ENCODE measurements at places on chromosomes 5 and 9.

DNA sequence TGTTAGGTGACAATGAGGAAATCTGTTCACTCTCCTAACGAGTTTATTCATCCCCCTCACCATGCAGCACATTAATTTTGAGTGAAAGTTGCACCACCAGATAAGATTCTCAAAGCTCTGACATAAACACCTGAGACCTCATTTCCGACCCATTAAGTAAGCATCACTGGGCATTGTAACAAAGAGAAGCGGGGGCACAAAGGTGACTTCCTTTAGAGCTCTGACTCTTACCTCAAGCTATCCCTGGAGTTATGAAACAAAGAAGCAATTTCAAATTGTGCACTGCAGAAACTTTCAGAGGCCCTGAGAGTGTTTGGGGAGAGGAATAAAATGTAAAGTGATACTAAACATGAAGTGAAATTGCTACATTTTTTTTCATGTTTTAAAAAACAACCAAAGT lies 29.5 kb downstream of the C5orf15 start:
- no peak for DNase-seq

GRCh38 chr5:140988100-140988499 lies 21.8 kb downstream of the PCDHAC2 start:
- DNase-seq, result no peak

- no peak for DNase-seq
Measured at GRCh38 chr9:125142560-125143376, 560 bp downstream of the SCAI start.

- peak; percentile 17 for DNase-seq
Measured at GRCh38 chr9:5364294-5365024, 24.8 kb upstream of the RLN1 start.

- no peak for DNase-seq
Measured at GRCh38 chr5:45847877-45848276, 151.7 kb upstream of the HCN1 start.

DNA sequence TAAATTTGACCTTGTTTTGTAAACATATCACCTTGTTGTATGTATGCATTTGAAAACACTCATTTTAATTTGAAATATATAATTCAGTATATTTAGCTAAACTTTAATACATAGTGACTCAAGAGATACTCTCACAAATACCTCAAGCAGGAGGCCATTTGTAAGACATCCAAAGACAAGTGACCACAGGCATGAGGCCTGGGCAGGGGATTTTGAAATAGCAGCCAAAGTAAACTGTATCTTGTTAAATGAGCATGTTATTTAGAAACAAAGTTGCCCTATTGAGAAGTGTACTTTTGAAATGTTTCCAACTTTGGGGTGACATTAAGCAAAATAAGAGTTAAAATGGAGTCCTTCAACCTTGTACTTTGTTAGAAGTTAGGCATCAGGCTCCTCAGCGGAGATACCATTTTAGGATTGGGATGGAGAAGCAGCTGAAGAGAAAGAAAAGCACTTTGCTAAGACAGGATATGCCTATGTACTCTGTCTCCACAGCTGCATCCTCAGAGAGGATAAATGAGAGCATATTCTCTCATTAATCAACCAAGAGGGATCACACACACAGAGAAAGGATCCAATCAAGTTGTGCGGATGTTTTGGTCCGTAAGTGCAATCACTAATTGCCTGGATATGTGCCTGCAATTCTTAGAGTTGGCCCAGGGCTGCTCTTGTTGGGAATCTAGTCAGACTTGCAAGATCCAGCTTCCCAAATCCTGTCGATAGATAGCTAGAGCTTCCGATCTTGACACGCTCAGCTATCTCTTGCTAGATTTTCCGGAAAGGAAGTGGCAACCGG lies 157.5 kb upstream of the HAPLN1 start:
- DNase-seq, result no peak

GRCh38 chr9:107219486-107220077 lies 63.5 kb upstream of the RAD23B start:
- no peak for DNase-seq

DNA sequence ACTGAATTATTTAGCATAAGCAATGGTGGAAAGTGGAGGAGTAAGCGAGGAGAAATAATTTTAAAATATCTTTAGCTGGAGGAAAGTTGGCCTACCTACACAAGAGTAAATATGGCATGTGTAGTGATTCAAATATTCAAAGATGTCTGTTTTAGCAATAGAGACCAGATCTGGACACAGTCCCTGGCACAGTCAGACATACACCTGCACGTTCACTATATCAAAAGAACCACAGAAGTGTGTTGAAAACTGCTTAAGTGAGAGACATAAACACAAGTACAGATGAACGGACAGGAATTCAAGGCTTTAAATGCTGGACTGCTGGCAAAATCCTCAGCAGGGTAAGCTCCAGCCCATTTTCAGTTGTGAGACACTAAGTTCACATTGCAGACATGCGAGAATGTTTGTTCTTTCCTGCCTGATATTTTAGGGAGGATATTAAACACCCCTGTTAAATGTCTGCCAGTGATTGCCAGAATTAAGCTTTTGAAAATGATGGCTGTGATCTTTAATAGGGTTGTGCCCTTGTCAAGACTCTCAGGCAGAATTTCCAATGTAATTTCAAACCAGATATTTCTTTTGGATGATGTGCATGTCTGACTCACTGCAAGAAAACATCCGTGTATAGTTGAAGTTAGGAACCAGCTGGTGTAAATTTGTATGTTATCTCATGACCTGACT lies 810.6 kb downstream of the TLE4 start:
- no peak for DNase-seq

DNA sequence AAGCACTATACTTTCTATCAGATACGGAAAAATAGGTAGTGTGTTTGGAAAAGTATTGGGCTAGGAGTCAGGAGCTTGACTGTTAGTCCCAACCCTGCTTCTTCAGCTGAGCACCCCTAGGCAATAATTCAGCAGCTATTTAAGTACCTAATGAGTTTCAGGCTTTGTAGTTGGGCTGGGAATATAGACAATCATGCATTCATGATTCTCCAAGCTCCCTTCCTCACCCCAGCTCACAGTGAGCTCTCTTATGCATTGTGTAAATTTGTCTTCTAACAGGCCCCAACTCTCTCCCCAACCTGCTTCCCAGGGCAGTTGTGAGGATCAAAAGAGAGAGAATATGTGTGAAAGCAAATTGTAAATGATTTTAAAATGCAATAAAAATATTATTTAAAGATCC lies 201.2 kb downstream of the MSX2 start:
- DNase-seq, result no peak

DNA sequence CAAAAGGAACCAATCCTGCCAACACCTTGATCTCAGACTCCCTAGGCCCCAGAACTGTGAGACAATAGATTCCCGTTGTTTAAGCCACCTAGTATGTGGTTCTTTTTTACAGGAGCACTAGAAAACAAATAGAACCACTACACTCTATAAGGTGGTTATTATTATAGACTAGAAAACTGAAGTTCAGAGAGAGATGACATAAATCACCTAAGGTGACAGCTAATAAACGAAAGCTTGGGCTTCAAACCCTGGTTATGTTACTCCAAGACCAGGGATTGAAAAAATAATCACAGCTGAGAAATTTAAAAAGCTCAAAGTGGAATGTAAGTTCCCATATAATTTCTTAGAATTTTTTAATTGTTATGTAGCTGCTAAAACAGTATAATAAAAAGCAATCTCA lies 716.2 kb upstream of the DMAC1 start:
- no peak for DNase-seq

GRCh38 chr9:106771608-106772007 lies 91.4 kb upstream of the ZNF462 start:
- DNase-seq, result no peak

DNA sequence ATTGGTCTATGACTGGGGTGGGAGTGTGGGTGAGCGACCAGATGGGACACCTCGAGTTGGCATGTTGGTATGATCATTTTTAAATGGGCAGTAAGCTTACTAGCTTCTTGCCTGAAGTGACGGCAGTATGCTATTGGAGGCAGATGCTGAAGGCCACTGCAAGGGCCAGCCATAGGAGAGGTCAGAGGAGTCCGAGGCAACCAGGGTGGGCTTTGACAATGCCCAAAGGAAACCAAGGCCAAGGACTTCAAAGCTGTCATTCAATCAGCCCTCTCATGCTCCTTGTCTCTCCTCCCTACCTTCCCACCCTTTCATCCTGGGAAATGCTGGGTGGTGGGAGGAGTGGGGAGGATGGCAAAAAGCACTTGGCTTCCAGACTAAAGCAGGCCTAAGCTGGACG lies 57.1 kb upstream of the GLRX start:
- no peak for DNase-seq

- no peak for DNase-seq
Measured at GRCh38 chr9:126459965-126460843, 133.6 kb downstream of the MVB12B start.

- no peak for DNase-seq
Measured at GRCh38 chr9:77474936-77475335, 173.2 kb downstream of the GNA14 start.

- no peak for DNase-seq
Measured at GRCh38 chr9:98101868-98102273, 17.2 kb downstream of the TRIM14 start.

DNA sequence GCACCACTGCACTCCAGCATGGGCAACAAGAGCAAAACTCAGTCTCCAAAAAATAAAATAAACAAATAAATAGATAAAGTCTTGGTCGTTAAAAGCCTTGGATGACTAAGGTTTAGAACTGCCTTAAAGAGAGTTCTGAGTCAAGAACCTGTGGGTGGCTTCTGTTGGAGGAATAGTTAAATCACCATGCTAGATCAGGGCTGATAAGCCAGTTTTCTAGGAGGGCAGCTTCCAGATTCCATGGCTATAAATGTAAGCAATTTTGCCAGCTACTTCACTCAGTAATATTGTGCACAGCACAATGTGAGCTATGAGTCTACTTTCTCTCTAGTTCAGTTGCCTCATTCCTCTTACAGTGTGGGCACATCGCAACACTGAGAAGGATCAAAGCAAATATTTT lies 242.1 kb upstream of the NUDT12 start:
- peak; percentile 69 for DNase-seq

DNA sequence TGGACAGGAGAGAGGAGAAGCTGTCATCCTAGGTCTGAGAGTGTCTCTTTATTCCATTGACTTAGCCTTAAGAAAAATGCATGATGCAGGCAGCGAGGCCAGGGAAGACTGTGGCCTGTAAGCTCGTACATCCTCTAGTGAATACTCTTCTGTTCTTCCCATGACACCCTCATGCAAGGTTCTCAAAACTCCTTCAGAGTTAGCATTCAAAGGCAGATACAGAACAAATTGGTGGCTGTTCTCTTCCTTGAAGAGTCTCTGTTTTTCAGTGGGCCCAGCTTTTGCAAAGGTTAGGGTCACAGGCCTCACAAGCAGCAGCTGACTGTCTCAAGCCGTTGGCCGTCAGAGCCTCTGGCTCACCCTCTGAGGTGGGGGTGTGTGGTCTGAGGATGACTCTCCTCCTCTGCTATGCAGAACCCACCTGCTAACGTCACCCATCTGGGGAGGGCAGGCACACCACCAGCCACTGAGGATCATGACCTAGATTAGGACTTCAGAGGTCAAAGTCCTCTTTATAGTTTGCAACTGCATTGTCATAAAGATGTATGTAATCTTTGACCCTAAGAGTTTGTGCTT lies 15.1 kb downstream of the ADCY2 start:
- DNase-seq, result no peak

DNA sequence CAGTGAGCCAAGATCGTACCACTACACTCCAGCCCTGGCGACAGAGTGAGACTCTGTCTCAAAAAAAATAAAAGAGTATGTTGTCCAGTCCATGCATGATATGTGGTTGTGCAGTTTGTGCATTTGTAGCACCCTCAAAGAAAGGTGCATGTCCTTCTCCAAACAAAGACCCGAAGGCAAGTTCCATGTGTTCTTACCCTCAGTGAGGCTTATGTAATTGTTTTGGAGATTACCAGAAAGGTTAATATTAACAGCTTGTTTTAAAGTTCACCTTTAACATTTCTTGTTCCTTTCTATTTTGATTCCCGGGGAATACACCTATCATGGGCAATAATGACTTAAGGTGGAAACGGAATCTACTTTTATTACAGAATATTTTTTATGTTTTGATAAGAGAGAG lies 22.3 kb downstream of the KIAA1191 start:
- no peak for DNase-seq

- no peak for DNase-seq
Measured at GRCh38 chr9:133485531-133486260, 6.8 kb upstream of the SLC2A6 start.

DNA sequence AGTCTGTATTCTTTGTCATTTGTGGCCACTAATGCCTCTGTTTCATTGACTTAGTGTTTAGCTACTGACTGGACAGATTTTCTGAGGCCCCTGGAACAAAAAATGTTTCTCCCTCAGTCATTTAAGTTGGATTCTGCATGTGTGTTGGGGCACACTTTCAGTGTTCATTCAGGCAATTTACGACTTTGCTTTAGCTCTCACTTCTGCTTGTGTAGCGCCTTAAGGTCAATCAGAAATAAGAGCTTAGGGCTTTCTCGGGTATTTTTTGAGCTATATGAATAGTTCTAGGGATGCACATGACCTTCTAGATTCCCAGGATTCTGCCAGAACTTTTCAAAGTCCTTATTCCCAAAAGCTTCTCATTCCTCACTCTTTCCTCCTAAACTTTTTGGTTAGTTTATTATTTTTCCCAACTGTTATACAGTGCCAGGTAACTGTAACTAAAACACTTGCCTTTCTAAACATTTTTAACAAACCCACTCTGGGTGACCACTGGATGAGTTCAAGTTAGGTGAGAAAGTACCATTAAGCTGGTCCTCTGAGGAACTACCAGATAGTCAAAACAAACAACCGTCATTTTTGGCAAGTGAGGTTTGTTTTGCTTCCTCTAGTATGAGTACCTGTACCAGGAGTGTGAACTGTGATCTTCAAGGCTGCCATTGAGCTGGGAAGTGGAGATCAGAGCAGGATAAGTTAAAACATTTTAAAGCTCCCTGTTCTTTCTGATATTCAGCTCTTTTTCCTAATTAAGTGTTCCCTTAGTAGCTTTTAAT lies 571.3 kb upstream of the TLE4 start:
- no peak for DNase-seq

DNA sequence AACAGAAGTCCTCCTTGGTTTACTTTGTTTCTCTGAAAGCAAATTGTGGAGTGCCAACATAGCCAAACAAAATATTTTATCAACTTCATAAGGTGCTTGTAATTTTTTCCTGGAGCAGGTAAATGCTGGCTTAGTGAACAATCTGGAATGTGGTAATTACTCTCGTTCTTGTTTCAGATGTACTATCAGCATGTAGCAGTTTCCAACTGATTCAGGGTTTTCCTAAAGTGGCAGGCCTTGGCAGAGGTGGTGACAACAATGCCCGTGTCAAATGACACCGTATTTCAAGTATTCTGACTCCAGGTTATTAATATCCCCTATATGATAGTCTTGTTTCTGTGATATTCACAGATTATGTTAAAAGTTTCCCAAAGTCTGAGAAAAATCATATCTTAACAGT lies 1.2 kb downstream of the C9orf72 start:
- no peak for DNase-seq

Measured in ELR (cell line).